ENCODE measurements at places on chromosomes 7 and 10.

- no peak for DNase-seq
Observed at GRCh38 chr7:143120691-143121405, 11.0 kb upstream of the PIP start.

DNA sequence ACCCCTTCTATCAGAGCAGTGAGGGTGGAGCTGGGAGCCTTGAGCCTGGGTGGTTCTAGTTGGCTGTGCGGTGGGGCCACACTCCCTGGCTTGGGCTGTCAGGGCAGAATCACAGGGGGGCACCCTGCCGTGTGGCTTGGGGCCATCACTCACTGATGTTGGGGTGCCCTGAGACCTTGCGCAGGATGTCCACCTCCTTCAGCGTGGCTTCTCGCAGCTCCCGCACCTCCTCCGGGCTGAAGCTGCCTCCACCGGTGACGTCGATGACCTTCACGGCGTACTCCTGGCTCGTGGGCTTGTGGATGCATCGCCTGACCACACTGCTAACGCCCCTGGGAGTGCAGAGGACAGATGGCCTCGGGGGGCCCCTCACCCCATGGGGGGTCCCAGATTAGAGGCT, 5.3 kb downstream of the PHKG1 start:
- no peak for DNase-seq

DNA sequence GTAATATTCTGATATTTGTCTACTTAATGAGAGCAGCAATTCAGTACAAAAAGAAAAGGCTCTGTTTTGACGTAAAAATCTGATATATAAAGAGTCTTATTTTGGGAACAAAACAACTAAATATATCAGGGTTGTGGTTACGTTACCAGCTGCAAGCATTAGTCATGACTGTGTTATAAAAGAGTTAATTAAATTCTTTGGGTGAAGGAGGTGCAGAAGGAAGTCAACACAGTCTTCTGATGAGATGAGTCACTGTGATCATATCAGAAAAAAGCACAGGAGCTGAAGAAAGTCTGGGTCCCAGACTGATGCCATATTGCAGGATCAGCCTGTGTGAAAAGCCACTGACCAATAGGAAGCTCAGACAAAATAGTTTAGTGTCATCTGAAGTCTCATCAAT, 234.3 kb upstream of the TEX47 start:
- no peak for DNase-seq

DNA sequence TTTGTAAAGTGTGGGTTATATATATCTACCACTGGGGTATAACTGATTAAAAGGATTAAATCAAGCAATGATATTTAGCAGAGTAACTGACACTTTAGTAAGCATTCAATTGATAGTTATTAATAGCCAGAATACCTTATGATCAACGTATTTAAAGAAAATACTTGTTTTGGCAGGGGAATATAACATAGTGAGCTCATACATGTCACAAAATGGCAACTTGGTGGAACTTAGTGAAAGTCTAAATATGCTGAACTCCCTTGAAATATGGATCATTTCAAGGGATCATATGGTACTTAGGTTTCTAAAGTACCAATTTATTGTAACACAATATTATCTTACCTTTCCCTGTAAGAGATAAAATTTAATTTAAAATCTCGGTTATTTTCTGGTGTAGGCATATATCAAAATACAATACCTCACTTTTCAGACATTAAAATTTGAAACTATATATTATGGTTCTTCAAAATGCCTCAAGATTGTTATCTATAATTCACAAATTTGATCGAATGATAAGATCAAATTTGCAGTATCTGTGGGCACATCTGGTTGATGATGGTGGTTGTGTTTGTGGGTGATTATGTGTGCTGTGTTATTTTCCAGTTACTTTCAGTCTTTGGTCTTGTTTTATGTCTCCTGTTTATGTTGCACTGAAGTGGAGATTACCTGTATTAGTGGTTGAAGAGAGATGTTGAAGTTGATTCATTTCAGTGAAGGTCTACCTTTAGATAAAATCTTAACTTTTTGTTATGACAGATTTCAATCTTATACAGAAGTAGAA, 5.2 kb downstream of the ARL4A start:
- no peak for DNase-seq

- DNase-seq: no peak
Observed at GRCh38 chr10:21135023-21135931, 238.2 kb upstream of the NEBL start.

GRCh38 chr10:100359529-100360150, 12.6 kb downstream of the SCD start:
- no peak for DNase-seq

- DNase-seq: no peak
Observed at GRCh38 chr10:82889728-82890127, 1014.7 kb downstream of the NRG3 start.

GRCh38 chr7:76514926-76515771, 4.8 kb downstream of the UPK3B start:
- DNase-seq: no peak

- DNase-seq: no peak
Observed at GRCh38 chr10:124064676-124065075, 28.7 kb downstream of the CHST15 start.

- no peak for DNase-seq
Observed at GRCh38 chr10:68446179-68446578, 25.6 kb downstream of the DNA2 start.

- no peak for DNase-seq
Observed at GRCh38 chr10:90418869-90419652, 438.8 kb downstream of the HTR7 start.

DNA sequence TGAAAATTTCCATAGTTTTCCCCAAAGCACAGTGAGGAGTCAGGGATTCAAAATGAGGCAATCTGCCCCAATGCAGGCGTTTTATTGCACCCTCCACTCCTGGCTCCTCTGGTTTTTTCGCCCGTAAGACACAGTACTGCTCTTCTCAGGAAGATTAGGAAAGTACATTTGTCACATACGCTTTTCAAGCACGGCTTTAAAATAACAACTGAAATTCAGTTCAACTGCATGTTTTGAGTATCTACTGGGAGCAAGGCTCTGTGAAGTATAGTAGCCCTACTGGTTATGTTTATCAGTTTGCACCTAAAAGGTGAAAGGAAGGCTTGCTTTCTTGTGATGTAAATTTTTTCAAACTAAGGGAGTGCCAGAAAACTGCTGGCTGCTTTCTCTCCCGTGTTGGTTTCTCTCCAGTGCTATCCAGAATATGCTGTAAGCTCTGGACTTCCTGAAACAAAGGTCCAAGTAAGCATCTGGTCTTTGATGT, 1.9 kb upstream of the SGMS1 start:
- no peak for DNase-seq

DNA sequence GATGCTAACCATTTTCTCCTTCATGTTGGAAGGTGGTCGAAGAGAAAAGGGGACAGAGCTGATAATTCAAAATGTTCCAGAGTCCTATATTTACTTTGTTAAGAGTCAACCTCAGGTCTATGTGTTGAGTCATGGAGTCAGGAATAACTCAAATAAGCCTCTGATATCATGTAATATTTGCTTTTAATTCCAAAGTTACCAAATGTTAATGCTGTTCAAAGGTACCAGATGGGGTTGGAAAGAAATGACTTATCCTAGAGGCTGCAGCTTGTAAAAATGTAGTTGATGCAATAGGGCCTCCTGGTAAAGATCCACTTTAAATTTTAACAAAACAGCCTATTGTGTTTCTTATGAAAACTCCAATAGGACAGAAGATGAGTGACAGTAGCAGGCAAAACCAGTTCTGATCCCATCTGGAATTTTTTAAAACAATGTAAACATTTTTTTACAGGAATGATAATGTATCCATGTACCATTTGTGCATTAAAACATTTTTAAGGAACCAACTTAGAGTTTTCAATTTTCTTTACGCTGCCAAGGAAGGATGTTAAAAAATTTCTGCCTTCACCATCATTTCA, 218.2 kb downstream of the ANK3 start:
- no peak for DNase-seq

DNA sequence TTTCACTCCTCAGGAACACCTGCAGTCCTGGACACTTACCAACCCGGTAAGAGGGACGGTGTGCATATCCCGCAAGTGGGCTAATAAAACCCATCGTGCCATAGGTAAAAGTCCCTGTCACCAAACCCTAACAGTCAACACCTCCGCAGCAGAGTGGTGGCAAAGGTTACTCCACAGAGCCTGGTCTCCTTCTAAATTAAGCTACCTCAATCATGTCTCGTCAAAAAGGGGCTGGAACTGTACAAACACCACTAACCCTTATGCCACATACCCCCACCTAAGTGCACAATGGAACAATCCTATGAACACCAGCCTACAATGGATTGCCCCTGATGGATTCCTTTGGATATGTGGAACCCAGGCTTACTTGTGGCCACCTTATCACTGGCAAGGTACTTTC, 9.6 kb upstream of the AKR1B1 start:
- no peak for DNase-seq

GRCh38 chr7:6653071-6654003, 16.2 kb downstream of the ZNF316 start:
- DNase-seq: no peak

DNA sequence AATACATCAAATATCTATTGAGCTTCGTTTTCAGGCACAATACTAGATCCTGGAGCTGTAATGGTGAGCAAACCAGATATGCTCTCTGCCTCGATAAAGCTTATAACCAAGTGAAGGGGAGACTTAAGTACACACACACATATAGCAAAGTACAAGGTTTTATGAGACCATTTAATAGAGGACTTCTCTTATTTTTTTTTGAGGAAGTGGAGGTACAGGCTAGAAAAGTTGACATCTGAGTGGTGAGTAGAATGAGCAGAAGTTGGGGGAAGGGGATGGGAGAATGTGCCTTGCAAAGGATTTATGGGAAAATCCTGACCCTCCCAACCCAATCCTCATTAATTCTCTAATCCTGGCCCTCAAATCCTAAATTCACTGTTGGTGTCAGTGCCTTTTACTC, 7.7 kb downstream of the CCDC136 start:
- no peak for DNase-seq

DNA sequence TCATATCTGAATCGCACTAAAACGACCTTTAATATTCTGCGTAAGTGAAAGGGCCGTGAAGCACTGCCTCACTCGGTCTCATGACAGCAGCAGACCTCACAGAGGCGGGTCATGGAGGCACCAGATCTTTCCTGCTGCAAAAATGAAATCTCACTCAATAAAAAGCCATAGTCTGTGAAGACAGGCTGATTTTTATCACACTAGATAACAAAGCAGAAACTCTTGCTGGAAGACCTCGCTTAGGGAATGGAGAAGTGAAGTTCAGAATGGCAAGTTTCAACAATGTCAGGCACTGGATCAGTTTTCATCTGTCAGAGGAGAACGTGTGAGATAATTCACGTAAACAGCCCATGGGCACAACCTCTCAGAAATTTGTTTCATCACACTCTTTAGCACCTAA, 8.0 kb downstream of the SEPHS1 start:
- no peak for DNase-seq

- no peak for DNase-seq
Observed at GRCh38 chr7:25835197-25835596, 316.8 kb upstream of the NFE2L3 start.

- DNase-seq: no peak
Observed at GRCh38 chr7:33774762-33775523, 130.4 kb upstream of the BMPER start.

DNA sequence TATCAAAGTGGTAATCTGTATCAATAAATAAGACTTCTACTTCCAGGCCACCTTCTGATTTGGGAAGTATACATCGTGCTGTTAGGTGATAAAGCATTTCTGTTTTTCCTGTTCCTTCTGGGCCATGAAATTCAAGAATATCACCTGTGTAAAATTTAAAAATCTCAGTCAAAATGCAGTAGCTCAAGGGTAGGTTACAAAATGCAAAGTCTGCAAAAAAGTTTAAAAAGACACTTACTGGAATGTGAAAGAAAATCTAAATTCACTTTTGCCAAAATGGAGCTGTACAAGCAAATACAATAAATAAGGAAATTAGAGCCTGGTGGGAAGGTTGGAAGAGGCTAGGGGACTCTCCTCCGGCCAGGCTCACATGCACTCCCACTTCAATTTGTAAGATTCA, 26.7 kb downstream of the XRCC2 start:
- no peak for DNase-seq

DNA sequence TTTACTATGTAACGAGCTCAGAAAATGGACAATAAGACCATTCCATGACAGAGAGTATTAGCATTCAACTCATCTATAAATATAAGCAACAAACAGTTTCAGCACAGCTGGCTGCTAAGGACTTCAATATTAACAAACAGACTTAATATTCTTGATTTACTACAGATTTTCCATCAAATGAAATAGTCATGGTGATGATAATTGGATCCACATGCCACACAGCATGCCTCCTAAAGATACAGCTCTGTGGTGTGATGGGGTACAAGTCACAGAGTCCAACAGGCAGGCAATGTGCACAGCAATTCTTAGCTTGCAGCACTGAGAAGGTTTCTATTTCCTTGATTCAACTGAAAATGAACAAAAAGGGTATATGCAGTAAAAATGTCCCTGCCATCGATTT, 54.0 kb downstream of the DOCK4 start:
- no peak for DNase-seq

DNA sequence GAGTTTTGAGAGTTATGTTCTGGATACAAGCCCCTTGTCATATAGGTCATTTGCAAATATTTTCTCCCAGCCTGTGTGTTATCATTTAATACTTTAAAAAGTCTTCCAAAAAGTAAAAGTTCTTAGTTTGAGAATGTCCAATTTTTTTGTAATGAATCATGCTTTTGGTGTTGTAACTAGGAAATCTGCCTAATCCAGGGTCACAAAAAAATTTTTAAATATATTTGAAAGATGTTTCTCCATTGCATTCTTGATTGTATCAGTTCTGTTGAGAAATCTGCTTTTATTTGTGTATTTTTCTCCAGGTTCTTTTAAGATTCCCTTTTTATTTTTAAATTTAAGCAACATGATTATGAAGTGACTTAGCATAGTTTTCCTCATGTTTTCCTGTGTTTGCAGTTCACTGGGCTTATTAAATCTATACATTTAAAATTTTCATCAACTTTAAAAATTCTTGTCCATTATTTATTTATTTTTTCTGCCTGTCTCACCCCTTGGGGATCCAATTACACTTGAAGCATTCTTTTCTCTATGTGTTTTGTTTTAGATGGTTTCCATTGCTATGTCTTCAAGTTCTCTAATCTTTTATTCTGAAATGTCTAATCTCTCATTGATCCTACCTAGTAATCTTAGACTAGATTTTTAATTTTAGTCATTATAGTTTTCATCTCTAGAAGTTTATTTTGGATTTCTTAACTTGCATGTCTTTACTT, 47.0 kb downstream of the CCDC71L start:
- no peak for DNase-seq

DNA sequence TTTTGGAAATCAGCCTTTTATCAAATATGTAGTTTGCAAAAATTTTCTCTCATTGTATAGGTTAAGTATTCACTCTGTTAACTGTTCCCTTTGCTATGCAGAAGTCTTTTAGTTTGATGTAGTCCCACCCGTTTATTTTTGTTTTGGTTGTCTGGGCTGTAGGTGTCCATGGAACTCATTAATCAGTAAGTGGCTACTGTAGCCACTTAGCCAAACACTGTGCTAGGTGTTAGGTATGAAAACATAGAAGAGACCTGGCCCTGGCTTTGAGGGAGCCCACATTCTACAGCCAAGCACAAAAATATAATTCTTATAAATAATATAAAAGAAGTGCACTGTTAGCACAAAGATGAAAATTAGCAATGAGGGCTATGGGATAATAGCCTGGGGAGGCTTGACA, 133.5 kb downstream of the ETV1 start:
- no peak for DNase-seq

Measured in activated T-helper 1 cell treated with Interleukin-2 at 50 U/mL for 16 hours (primary cell).